ENCODE measurements at places on chromosomes 16 and 17.

DNA sequence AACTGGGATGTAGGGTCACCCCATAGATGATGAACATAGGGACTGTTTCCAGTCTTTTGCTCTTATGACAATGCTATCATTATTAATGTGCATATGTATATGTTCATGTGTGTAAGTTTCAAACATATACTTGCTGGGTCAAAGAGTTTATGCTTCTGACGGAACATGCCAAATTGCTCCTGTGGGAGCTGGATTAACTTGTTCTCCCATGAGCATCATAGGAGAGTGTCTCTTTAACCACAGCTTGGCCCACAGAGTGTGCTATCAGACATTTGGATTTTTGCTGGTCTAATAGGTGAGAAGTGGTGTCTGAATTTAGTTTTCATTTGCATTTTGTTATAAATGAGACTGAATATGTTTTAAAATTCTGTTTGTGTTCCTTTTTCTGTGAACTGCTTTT, 22.3 kb upstream of the ADORA2B start:
- no peak for DNase-seq

GRCh38 chr17:74343526-74344284, 17.7 kb downstream of the KIF19 start:
- no peak for DNase-seq

DNA sequence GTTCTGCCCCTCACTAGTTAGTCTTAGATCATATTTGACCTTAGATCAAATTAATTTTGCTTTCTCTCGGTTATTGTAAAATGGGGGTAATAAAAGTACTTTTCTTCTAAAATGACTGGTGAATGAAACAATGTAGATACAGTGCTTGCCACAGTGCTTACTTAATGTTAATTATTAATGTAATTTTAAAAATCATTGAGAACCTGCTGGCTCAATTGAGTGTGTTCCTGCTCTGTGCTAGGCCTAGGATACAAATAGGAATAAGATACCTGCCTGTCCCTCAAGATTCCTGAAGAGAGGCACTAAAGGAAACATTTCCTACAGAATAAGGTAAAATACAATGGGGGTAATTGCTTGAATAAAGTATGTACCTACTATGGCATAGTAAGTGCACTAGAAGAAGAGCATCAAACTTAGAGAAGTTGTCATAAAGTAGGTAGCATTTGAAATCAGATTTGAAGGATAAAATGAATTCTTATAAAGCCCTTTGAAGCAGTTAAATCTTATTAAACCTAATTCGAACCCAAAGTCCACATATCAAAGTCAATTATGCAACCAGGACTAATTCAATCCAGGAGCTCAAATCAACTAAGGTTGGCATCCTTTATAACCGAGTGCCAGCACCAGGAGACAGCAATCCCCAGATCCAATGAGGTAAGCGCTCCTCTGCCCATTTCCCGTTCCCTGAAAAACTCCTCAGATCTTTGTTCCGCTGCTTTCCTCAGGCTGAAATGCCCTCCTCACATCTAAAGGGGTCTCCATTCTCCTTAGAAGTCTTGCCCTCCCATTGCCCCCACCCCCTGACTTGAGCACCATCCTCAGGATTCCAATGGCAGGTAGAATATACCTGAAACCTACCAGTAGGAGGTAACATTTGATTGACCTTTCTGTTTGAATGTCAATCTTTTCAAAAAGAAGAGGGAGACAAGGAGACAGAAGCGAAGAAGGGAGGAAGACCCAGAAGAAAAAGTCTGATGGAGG, 2.4 kb upstream of the MED13 start:
- DNase-seq: no peak

GRCh38 chr17:81869221-81870130, 1.7 kb downstream of the ARHGDIA start:
- DNase-seq: no peak

- no peak for DNase-seq
Observed at GRCh38 chr16:57062329-57062728, 30.1 kb upstream of the CPNE2 start.

GRCh38 chr17:83109793-83110645, 30.6 kb downstream of the METRNL start:
- DNase-seq: peak; percentile 83

GRCh38 chr17:4607773-4608187, 23.5 kb downstream of the SMTNL2 start:
- no peak for DNase-seq

DNA sequence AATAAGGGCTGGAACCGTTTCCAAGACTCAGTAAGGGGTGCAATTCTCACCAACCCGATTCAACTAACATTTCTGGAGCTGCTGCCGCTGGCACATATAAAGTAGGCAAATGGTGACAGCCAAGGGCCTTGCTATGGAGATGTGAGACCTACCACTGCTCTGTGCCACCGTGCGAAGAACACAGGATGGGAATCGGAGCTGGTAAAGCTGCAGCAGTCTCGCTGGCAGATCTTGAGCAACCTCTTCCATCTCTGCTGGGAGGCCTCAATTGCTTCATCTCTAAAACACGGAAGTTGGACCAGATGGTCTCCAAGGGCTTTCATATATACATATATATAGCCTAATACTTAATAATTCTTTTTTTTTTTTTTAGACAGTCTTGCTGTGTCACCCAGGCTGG, 128.9 kb upstream of the RCVRN start:
- no peak for DNase-seq

DNA sequence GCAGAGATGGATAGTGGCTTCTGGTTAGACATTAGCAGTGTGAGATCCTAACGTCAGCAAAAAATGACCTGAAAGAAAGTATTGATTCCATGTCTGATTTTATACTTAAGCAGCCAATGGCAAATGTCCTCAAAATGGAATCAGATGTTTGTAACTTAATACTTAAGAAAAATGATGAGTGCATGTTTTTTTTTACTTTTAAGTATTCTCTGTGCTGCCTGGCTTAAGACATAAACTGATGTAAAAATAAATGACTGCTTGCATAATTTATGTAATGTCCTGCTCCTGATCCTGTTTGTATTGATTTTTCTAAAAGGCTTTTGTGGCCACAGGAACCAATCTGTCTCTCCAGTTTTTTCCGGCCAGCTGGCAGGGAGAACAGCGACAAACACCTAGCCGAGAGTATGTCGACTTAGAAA, 7.4 kb downstream of the CBFB start:
- DNase-seq: no peak

- DNase-seq: no peak
Observed at GRCh38 chr16:48907906-48908634, 298.1 kb upstream of the N4BP1 start.

GRCh38 chr16:35565626-35566025, 2106.2 kb downstream of the TP53TG3F start:
- DNase-seq: no peak

DNA sequence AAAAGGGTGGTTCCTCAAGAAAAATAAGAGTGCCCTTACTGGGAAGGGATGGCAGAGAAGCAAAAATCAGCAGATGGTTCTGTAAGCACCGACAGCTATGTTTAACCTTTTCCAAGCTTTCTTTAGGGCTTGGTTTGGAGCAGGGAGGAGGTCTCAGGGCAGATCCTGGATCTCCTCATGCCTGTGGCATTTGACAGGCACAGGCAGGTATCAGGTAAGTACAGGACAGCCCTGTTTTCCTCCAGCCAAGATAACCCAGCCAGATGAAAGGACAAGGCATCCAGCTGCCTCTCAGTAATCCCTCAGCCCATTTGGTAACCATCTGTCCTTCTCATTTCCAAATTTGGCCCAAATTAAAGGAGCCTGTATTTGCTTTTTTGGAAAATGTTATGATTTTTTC, 141.5 kb downstream of the TOX3 start:
- DNase-seq: no peak

DNA sequence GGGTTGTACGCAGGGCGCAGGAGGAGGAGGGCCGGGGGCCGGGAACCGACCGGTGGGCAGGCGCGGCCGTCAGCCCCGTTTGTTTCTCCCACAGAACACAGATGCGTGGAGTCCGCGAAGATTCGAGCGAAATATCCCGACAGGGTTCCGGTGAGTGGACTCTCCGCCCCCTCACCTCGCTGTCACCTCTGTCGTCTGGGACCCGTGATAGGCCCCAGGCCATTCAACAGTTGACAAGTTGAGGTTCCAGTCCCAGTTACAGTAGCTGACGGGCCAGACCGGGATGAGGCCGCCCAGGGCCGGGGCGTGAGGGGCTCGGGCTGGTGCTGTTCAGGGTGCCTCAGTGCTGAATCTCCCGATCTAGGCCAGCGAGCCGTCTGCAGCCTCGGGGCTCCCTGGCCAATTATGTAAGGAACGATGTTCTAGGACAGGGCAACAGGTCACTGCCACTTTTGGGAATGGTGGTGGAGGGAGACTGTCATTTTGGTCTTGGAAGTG, 628 bp downstream of the GABARAPL2 start:
- DNase-seq: no peak

GRCh38 chr17:82781894-82782274, 30.0 kb downstream of the TBCD start:
- peak; percentile 44 for DNase-seq

DNA sequence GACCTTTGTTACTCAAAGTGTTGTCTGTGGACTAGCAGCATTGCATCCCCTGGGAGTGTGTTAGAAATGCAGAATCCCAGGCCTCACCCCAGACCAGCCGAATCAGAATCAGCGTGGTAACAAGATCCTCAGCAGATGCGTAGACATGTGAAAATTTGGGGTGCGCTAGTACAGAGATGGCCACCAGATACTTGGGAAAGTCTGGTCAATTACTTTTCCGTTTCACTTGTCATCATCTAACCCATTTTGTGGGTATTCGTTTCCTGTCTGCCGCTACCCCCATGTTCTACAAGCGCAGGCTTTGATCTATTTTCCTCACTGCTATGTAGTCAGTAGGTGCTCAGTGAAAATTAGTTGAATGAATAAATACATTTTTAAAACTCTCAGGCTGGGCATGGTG, 33.1 kb upstream of the HERPUD1 start:
- DNase-seq: no peak

DNA sequence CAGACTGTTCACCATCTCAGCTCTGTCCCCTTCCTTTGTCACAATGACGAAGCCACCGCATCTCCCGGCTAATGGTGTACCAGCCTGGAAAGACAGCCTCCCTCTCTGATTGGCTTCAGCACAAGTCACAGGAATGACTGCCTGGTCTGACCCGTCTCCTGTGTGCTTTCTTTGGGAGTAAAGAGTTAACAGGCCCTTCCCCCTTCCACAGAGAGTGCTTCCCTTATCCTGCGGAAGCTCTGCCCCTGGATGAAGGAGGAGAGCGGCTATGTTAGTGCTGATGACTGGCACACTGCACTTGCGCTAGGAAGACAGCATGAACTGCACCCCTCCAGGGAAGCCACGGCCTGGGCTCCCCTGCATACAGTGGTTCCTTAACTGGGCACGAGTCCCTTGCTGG, 11.3 kb downstream of the USB1 start:
- no peak for DNase-seq

- no peak for DNase-seq
Observed at GRCh38 chr17:48333034-48333530, 96.9 kb downstream of the SKAP1 start.

DNA sequence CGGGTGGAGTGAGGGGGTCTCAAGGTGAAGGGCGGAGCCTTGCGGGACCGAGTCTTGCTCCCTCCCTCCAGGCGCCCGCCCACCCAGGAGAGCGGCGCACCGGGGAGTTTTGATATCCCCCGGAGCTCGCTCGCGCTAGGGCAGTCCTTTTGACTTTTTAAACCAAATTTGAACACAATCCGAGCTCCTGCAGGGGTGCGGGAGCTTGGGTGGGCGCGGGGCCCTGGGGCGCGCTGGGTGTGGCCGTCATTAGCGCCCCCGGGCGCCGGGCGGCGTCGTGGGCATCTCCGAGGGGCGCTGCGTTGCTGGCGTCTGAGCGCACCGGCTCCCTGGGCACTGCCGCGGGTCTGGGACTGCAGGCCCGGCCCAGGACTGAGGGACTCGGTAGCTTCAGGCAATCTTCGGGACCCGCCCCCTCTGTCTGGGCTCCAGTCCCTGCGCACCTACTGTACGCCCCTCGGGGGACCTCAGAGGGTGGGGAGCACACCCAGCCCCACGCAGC, 10.9 kb downstream of the MAF start:
- no peak for DNase-seq

DNA sequence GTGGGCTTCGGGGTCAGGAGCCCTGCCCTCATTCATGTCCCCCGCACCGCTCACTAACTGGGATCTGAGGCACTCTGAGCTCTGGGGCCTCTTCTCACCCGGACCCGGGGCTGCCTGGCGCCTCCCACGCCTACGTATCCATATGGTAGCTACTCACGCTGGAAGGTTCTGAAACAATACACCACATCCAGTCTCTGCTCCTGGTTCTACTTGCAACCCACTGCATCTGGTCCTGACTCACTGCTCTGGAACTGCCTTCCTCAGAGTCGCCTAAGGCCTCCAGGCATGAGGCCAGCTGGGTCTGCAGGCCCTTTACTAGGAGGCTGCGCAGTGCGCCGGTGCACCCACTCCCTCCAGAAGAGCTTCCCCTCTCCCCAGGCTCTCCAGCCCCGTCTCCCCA, 18.1 kb downstream of the USP36 start:
- peak; percentile 99 for DNase-seq

DNA sequence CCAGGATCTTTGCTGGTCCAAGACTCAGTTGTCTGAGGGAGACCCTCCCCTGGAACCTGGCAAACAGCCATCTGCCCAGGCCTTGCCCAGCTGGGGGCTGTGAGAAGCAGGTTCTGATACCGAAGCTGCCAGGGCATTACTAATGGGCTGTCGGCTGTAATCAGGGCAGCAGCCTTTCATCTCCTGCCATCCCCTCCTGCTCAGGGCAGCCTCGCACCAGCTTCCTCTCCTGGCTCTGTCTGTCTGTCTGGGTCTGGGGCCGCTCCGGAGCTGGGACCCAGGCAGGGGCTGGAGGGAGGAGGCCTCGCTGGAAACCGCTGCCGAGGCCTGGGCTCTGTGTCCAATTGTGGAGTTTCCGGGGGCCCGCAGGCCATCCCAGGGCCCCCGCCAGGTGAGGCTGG, 21.6 kb upstream of the BRD7 start:
- DNase-seq: no peak

DNA sequence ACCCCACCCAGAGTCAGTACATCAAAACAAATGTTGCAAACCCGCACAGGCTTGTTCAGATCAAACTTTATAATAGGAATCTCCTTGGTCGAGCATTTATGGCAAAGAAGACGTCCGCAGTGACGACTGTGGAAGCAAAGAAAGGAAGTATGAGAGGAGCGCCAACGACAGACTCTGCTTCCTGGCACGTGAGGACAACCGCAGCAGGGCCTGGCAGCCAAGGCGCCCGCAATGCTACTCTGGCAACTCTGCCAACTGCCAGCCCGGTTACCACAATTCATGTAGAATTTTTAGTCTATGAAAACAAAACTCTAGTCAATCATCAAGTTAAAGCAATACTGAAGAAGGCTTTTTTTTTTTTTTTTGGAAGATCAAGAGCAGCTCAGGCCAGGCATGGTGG, 24.8 kb downstream of the CYB5D2 start:
- DNase-seq: no peak

DNA sequence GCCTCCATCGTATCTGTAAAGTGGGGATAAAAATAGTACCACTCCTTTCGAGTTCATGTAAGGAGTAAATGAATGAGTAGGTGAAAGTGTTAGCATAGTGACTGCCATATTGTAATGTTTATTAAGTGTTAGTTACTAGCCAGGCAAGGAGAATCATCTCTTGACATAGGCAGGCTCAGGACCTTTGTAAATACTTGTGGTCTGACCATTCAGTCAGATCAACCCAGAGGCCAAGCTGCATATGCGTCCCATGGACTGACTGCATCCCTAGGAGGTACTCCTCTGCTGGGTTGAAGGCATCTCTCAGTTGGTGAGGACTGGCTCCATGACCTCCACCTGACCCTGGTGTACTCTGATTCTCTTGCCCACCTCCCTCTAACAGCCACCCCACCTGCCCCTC, 40.5 kb upstream of the CDRT4 start:
- DNase-seq: no peak

GRCh38 chr17:54536306-54536705, 364.3 kb upstream of the TOM1L1 start:
- no peak for DNase-seq
